ENCODE measurements at places on chromosomes 4 and X.

GRCh38 chr4:28062562-28062961 lies 1201.9 kb downstream of the STIM2 start:
- no peak for DNase-seq

GRCh38 chr4:142267101-142267500 lies 579.0 kb downstream of the INPP4B start:
- no peak for DNase-seq

DNA sequence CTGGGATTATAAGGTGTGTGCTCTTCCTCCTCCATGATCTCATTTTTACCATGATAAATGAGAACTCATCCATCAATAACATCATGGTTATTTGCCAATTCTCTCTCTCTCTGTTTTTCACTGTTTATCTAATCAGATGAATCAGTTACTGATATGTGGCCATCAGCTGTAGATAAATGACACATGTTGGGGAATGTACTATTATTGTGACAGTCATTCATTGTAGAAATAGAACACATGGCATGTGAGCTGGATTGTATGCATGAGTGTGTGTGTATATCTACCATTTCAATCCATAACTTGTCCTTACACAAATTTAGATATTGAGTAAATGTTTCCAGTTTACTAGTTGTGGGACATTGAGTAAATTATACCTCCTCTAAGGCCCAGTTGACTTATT lies 53.0 kb downstream of the OSTC start:
- no peak for DNase-seq

DNA sequence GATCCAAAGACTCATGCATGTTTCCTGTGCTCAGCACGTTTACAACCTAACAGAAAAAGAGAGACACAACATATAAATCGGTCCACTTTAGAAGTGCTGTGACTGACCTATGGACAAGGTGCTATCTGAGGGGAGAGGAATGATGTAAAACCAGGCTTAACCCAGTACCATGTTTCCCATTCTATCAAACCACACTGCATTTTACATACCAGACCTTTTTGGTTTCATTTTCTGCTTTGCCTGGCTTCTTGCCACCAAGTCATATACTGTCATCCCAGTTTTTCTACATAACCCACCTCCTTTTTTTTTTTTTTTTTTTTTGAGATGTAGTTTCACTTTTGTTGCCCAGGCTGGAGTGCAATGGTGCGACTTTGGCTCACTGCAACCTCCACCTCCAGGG lies 82.2 kb downstream of the KLF8 start:
- no peak for DNase-seq

GRCh38 chr4:71872221-71872620 lies 88.3 kb upstream of the GC start:
- DNase-seq: no peak

GRCh38 chr4:185774845-185775680 lies 36.9 kb downstream of the SORBS2 start:
- DNase-seq: no peak

GRCh38 chr4:170230242-170230641 lies 140.5 kb upstream of the AADAT start:
- no peak for DNase-seq

- no peak for DNase-seq
Measured at GRCh38 chr4:165088366-165088765, 24.3 kb downstream of the TMEM192 start.

- DNase-seq: no peak
Measured at GRCh38 chr4:56757261-56757746, 64.2 kb downstream of the SPINK2 start.

DNA sequence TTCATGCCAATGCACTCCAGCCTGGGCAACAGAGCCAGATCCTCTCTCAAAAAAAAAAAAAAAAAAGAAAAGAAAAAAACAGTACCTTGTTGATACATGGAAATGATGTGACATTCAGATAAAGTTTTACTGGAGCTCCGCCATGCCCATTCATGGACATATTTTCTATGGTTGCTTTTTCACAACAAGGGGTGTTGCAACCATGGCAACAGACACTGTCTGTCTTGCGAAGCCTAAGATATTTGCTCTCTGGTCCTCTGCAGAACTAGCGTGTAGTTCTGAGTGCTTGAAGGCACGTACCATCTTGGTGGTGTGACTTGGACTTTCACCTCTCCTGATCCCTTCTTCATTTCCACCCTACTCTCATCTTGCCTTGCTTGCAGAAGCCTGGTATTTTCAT lies 53.2 kb downstream of the TBL1X start:
- DNase-seq: no peak

GRCh38 chr4:137956256-137956655 lies 285.9 kb downstream of the SLC7A11 start:
- no peak for DNase-seq

- DNase-seq: no peak
Measured at GRCh38 chr4:86441175-86441936, 81.5 kb upstream of the MAPK10 start.

DNA sequence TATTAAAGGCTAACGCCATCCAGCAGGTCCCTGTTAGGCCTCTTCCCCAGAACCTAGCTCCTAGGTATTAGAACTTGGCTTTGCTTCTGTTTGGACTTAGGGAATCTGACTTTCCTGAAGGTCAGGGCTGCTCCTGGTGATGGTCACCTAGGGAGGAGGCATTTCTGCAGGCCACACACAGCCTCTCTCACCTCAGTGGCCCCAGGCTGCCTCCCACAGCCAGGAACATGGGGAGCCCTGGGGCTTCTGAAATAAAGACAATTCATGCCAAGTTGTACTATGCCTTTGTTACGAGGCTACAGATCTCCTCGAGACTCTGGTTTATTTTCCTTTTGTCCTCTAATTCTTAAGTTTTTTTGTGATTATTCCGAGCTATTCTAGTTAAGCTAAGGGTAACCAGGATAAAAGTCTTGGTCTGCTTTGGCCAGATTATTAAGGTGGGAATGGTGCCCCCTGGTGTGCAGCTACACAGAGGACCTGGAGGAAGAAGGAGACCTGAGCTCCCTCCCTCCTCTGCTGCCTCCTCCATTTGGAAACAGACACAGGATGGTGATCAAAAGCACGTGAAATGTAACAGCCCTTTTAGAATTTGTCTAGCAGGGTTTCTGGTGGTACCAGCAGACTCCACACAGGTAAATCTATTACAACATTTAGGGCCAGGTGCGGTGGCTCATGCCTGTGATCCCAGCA lies 131.0 kb downstream of the DCLK2 start:
- no peak for DNase-seq

DNA sequence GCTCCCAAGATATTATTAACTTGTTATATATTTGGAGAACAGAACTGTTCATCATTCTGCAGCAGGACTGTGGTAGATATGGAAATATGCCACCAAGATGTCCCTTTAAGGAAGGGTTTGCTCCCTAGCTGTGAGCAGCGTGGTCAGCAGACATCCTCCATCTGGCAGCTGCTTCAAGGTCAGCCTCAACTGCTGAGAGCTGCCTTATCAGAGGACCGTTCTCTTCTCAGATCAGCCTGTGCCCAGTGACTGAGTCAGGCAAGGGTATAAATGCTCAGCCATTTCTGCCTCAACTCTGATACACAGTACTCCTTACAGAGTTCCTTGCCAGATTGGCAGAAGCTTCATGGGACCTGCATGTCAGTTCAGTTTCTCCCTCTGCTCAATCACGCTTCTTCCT lies 63.4 kb upstream of the MAGEB2 start:
- DNase-seq: no peak

DNA sequence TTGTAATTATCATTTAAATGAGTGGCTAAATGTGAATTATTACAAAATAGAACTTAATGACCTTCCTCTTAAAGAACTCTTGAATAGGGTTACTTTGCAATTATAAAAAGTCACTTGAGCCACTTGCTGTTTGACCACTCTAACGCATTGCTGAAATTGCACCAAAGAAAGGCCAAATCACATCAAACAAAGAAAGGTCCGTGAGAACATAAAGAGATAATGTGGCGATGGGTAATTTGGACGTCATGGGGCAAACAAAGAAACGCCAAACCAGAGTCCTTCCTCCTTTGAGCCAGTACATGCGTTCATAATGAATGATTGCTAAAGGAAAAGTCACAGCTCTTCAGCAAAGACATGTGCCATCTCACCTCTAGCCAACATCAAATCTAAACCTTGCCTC lies 229.8 kb upstream of the STS start:
- DNase-seq: no peak

- DNase-seq: no peak
Measured at GRCh38 chr4:31458813-31459212, 738.6 kb downstream of the PCDH7 start.

Data from SHP77 treated with DMSO at 0.1 percent for 48 hours (cell line).